ENCODE measurements at places on chromosomes 12 and 14.

- H3K27me3 ChIP-seq, result no peaks in the 10 kb centered on the region
- no peaks in the 10 kb centered on the region for H3K36me3 ChIP-seq
- peaks cover 35% of the 10 kb centered on the region for H3K4me1 ChIP-seq
- no peak overlapping the region for H3K4me3 ChIP-seq
These were observed 43.2 kb downstream of the SSPN start for GRCh38 chr12:26238341-26239121.

GRCh38 chr12:9711664-9712063 is 21.2 kb downstream of the CLECL1 start:
- H3K4me1 ChIP-seq, result no peaks in the 10 kb centered on the region
- no peaks in the 10 kb centered on the region for H3K27me3 ChIP-seq
- H3K27ac ChIP-seq, result no peak overlapping the region
- no peak for DNase-seq
- H3K36me3 ChIP-seq, result no peaks in the 10 kb centered on the region

DNA sequence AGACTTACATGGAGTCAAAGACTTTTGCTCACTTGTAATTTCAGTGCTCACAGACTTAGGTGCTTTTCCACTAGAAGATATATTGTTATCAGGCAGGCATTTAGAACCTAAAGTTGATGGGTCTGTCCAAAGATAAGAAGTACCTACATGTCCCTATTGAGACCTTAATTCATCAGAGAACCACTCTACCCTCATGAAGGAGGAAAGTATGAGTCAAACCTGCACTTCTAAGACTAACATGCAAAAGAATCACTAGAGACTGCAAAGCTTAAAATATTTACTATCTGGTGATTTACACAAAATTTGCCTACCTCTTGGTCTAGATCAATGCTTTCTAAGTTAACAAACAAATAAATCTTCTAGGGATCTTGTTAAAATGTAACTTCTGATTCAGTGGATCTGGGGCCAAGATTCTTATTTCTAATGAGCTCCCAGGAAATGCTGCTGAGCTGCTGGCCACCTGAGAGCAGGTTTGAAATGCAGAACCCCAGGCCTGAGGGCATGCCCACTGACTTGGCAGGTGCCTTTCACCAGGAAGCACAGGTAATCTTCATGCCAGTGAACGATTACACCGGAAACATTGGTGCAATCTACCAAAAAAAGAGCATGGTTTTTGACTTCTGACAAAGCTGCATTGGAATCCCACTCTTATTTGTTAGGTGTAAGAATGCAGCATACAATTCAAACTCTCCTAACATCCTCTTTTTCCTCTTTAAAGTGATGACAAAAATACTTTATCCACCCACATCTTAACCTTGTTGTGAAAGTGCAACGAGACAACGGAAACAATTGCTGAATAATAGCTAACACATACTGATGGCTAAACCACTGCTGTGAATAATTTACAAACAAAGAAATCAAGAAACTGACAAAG is 214.2 kb downstream of the ADAMTS20 start:
- no peaks in the 10 kb centered on the region for H3K36me3 ChIP-seq
- H3K27ac ChIP-seq, result no peak overlapping the region
- peaks cover 4% of the 10 kb centered on the region for H3K4me1 ChIP-seq

- no peak for DNase-seq
- no peaks in the 10 kb centered on the region for H3K27me3 ChIP-seq
- H3K4me1 ChIP-seq, result no peaks in the 10 kb centered on the region
- H3K36me3 ChIP-seq, result no peaks in the 10 kb centered on the region
- H3K27ac ChIP-seq, result no peak overlapping the region
- H3K4me3 ChIP-seq, result no peak overlapping the region
These were observed 159.6 kb upstream of the PZP start for GRCh38 chr12:9367828-9368227.

- H3K27ac ChIP-seq, result no peak overlapping the region
- DNase-seq, result no peak
- H3K4me1 ChIP-seq, result peaks cover 11% of the 10 kb centered on the region
- no peak overlapping the region for H3K4me3 ChIP-seq
- H3K27me3 ChIP-seq, result no peaks in the 10 kb centered on the region
- H3K36me3 ChIP-seq, result no peaks in the 10 kb centered on the region
These were observed 27.7 kb downstream of the WNK1 start for GRCh38 chr12:779745-780734.
